AG10803 (cell line): ENCODE measurements at places on chromosomes 2 and 18.
A peak's percentile ranks its signal among the peaks of the same experiment; 100 is the strongest.

- DNase-seq: no peak
Measured at GRCh38 chr2:192184349-192184748, 10.4 kb downstream of the TMEFF2 start.

DNA sequence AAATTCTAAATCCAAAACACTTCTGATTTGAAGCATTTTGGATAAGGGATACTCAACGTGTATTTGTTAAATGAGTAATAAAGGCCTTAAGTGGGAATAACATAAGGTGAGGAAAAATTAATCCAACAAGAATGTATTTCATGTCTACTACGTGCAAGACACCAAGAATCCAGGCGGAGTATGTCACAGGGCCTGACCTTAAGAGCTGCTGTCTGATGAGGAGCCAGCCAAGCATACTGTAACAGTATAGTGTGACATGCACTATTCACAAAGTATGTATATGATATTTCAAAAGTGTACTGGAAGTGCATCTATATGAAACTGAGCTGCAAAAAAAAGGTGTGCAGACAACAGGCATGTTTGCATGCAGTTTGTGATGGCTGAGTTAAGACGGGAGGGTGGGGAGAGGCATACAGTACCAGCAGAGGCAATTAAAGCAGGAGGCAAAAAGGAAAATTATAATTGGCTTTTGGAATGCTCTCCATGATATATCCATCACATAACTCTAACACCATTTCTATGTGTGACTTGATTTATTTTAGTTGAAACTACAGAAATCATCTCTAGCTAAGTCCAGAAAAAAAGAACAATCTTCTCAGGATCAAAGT lies 18.2 kb downstream of the IWS1 start:
- DNase-seq: peak; percentile 25

GRCh38 chr2:186205254-186205911 lies 280.7 kb upstream of the ZC3H15 start:
- no peak for DNase-seq

DNA sequence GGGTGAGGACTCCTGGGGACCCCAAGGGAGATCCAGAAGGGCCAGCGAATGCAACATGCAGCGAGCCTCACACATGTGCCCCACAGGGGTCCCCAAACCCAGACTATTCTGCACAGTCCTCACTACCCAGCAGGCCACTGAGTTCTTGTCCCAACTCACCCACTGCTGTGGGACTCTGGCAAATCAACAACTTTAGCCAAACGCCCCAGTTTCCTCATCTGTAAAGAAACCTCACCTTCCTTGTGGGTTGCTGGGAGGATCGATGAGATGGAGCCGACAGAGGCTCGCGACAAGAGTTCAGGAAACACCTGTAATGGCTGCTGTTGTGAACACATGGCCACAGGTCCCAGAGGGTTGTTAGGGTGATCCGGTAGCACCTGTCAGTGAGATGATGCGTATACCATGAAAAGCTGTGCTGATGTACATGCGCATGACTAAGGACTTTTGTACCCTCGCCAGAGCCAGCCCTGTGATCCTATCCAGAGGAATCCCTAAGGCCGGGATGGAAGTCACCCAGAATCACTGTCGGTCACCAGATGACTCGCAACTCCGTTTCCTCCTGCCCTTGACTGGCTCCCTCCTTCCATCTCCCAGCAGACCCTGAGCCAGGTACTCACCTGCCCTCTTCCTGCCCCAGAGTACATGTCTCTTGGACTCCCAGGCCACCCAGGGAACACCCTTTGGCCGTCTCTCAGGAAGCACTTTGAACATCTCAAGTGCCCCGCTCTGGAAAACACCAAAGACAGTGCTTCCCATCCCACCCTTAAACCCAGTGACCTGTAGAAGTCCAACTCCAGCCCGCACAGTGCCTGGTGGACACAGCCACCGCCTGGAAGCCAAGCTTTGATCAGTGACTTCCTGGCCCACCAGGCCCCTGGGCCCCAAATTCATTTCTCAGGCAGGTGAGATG lies 103.3 kb upstream of the ID2 start:
- DNase-seq: no peak

GRCh38 chr18:76685860-76686259 lies 136.5 kb upstream of the ZNF236 start:
- DNase-seq: no peak

DNA sequence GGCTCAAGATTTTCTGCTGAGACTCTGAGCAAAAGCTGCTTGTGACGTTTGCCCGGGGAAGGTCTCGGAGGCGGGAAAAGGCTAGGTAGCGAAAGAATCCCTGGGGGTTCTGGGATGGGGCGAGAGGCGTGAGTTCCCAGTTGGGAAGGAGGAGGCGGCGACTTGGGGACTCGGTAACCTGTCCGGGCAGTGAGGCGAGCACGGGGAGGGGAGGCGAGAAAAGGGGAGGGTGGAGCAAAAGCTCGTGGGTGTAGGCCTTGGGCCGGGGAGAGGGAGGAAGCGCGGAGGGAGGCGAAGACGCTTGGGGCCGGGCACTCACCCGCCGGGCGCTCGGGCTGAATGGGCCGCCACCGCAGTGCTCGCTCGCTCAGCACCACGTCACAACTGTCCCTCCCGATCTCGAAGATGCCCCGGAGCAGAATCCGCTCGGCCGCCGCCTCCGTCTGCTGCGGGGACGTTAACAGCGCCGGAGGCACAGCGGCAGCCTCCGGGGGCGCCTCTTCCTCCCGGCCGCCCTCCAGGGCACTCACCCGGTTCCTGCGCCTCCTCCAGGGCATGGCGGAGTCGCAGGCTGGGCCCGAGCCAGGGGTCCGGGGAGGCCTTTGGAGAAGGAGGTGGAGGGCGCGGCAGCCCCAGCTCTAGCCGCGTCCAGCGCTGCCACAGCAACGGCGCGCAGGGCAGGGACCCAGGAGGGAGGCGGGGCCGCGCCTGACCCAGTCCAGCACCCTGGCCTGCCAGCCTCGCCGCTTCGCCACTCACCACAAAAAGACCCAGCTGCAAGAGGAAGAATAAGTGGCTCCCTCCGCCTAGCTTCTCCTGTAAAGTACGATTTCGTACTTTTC lies at the start of gene CERKL:
CERKL (minus strand) TSS at position 656 of the 842 bp plus-strand sequence; CDS start at position 557, 99 bp downstream.
- DNase-seq: peak; percentile 6

DNA sequence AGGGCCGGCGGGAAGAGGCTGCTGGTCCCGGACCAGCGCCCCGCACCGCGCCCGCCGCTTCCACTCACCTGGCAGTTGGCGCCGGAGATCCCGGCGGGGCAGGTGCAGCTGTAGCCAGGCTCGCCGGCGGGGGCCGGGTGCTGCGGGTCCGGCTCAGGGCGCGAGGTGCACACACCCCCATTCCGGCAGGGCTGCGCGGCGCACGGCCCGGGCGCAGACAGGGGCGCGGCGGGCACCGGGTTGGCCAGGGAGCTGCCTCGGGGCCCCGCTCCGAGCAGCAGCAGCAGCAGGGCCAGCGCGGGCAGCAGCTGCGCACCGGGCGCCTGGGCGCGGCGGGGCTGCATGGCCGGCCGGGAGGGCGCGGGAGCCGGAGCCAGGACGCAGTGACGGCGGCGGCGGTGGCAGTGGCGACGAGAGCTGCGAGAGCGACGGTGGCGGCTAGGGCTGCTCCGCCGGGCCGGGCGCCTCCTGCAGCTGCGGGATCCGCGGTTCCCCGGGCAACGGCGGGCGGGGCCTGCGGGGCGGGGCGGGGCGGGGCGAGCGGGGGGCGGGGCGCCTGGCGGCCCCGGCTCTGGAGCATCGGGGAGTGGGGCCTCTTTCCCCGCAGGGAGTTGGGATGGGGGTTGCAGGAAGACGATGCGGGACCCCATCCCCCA lies at the start of gene DNER:
DNER (minus strand) TSS at position 476 of the 656 bp plus-strand sequence; CDS start at position 344, 132 bp downstream.
- no peak for DNase-seq

DNA sequence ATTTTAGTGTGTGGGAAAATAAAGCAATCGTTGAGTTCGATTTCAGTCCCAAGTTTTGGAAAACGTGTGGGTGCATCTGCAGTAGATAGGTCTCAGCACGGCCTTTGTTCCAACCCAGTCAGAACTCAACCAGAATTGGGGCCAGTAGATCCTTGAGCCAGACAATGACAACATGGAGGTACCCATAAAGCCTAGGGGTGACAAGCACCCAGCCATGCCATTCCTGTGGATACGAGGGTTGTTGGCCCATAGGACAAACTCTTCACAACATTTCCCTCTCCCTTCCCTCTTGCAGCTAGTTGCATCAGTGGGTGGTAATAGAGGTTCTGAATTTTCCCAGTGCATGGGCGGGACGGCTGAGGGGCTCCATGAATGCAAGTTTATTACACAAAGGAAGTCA lies 60.1 kb downstream of the ST3GAL5 start:
- DNase-seq: peak; percentile 32

GRCh38 chr2:74740741-74741431 lies 86.8 kb downstream of the SEMA4F start:
- peak; percentile 97 for DNase-seq

- DNase-seq: peak; percentile 36
Measured at GRCh38 chr2:119264781-119265692, 41.4 kb downstream of the STEAP3 start.

DNA sequence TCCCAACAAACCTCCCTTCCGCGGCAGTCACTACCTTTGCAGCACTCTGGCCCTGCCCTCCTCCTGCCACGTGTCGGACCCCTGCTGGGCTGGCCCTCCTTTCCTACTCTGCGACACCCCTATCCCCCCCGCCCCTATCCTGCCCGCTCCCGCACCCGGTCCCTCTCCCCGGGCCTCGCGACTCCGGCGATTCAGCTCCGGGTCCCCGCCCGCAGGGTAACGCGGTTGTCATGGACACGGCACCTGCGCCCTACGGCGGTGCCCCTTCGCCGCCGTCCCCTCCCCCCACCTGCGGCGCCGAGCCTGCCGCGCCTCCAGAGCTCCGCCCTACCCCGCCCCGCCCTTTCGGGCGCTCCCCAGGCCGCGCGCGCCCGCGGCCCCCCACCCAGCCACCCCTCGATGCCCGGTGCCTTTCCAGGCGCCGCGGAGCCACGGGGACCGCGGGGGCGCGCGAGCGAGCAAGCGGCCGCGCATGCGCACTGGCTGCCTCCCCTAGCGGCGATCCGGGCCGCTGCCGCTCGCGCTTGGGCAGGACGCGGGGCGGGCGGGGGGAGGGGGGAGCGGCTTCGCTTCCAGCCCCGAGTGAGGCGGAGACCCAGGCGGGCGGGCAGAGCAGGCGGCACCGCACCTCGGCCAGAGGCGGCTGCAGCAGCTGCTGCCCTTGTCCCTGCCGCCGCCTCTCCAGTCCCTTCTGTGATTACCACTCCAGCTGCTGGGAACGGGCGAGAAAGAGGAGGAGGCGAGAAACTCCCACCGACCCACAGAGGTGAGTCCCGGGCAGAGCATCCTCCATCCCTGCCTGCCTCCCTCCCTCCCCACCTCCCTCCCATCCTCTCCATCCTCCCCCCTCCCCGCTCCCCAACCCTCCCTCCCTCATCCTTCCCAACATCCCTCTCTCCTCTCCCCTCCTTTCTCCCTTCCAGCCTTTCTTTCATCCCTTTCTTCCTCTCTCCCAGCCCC lies at the start of gene CTNNA2:
CTNNA2 (plus strand) TSS at position 610 of the 960 bp plus-strand sequence.
- DNase-seq: peak; percentile 3

- no peak for DNase-seq
Measured at GRCh38 chr2:69989009-69989408, 27.6 kb upstream of the ASPRV1 start.

GRCh38 chr2:190717306-190717705 lies 68.4 kb downstream of the NAB1 start:
- DNase-seq: no peak

DNA sequence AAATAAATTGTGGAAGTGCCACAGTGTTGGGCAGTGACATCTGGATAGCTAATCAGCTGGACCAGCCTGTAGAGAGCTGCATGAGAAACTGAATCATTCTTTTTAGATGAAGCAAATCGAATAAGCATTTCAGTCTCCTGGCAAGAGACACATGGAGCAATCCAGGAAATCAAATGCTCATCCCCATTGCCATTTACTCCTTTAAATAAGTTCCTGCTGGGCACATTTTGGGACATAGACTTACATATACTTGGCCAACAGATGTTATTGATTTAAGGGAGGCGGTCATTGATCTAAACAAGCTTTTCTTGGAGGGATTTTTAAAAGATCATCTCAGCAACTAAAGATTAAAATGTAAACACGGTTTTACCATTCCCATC lies 307.1 kb downstream of the STK39 start:
- DNase-seq: peak; percentile 20

- no peak for DNase-seq
Measured at GRCh38 chr2:239731998-239732665, 293.0 kb downstream of the NDUFA10 start.

DNA sequence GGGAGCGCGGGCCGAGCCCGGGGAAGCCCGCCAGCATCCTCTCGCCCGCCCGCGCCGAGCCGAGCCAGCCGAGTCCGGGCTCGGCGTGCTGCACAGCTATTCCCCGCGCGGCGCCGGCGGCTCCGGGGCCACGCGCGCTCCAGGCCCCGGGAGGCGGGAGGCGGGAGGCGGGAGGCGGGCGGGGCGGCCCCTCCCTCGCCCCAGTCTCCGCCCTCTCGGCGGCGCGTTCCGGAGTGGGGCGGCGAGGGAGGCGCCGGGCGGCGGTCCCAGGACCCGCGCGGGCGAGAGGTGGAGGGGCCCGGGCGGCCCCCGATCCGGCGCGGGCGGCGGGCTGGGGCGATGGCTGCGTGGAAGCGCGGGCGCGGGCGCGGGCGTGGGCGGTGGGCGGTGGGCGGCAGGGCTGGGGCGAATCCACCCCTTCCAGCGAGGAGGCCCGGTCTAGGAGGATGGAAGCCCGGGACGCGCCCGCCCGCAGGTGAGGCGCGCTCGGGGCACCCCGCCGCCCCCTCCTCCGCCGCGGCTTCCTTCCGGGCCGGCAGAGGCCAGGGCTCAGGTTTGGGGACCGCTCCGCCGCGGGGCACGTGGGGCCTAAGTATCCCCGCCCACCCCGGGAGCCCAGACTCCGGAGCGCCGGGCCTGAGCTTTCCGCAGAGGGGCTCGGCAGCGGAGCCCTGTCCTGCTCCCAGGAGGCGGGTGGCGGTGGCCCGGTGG lies at the start of gene ADCY3:
ADCY3 (minus strand) TSS at position 140 of the 711 bp plus-strand sequence. CDS start 1,250 bp downstream, outside the sequence.
- DNase-seq: peak; percentile 51

GRCh38 chr2:119645173-119645855 lies 33.7 kb upstream of the TMEM177 start:
- no peak for DNase-seq

DNA sequence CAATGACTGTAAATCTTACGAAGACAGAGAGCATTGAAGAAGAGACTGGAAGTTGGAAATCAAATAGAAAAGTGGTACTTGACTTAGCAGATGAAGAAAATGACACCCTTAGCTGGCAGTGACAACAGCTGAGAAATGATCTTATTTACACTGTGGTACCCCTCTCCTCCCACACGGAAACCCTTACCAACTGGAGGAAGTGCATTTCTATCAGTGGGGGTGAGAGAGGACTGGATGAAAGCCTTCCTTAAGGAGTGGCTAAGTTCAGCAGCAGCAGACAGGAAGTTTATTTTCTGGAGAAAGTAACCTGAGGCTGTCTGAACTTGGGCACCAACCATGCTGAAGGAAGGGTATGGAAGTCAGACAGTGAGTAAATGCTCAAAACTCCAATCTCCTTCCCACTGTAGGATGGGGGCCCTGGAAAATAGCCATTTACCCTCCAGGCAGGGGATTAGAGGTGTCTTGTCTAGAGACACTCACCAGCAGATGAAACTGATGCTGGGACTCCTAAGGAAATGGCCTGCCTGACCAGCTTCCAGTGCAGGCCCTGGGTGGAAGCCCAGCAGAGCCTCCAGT lies 160.2 kb upstream of the NCK2 start:
- DNase-seq: no peak

DNA sequence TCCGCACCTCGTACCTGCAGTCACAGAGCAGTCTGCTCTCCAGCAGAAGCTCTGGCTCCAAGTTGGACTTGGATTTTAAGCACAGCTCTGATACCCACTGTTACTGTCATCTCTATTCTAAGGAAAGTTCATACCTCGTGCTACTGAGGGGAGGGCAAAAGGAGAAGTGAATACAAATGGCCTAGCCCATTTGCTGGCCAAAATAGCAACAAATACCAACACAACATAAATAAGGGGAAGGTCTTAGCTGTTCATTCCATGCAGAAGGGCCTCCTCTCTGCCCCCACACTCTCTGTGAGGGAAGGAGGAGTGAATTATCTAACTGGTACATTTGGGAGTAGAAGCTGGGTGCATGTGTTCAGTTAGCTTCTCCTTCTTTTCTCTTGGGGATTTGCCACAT lies 739.4 kb upstream of the RAB6C start:
- no peak for DNase-seq
